ENCODE measurements at places on chromosomes 3 and 15. TPM values are rescaled to one million over a fixed set of nuclear protein-coding genes. Genes with fewer than 3 reads are reported as not detected.

GRCh38 chr15:39770748-39771689, 11.6 kb downstream of the FSIP1 start:
- DNase-seq: no peak

Gene SYNPR
- 2.6 TPM for total RNA-seq

- DNase-seq: no peak
Measured at GRCh38 chr15:34304613-34305012, 33.0 kb downstream of the SLC12A6 start.

GRCh38 chr15:100985401-100985800, 66.2 kb downstream of the LRRK1 start:
- DNase-seq: no peak

Gene SLC2A2
- not detected for total RNA-seq

- no peak for DNase-seq
Measured at GRCh38 chr3:171044384-171044783, 17.9 kb upstream of the SLC2A2 start.

Gene FGD5
- total RNA-seq: 12.2 TPM

DNA sequence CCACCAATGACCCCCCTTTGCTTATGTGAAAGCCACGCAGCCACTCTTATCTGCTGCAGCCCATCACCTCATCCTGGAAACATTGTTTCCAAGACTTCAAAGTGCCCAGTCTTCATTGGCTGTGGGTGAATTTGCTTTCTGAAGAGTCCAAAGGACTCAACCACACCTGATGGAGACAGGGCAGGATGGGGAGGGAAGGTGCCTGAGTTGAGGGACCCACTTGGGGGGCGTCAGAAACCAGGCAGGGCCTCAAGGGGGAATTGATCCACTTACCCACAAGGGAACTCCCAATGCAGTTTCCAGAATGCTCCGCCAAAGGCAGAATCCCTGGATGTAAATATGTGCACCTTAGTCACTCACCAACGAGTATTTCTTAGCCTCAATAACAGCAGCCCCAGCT, 147.9 kb upstream of the ATP2B2 start:
- no peak for DNase-seq

Gene MOBP
- total RNA-seq: not detected

GRCh38 chr15:89755701-89756100, 4.7 kb upstream of the MESP1 start:
- DNase-seq: no peak

Gene ALDH1A2
- total RNA-seq: not detected

Gene STRA6
- total RNA-seq: 9.9 TPM

Gene COL6A5
- total RNA-seq: 0.03 TPM

DNA sequence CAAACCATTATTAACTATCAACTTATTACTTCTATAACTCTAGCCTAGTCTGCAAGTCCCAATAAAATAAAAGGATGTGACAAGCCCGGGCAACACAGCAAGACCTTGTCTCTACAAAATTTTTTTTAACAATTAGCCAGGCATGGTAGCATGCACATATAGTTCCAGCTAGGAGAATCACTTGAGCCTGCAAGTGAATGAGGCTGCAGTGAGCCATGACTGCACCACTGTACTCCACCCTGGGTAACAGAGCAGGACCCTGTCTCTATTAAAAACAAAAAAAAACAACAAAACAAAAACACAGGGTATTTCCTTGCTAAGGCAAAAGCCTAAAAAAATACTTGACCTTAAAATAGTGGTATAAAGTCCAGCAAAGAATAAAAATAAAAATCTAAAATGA, 31.4 kb downstream of the ANKRD28 start:
- DNase-seq: no peak

- DNase-seq: no peak
Measured at GRCh38 chr3:143812481-143812880, 35.8 kb downstream of the SLC9A9 start.
